ENCODE measurements at places on chromosomes 3 and 15.

- peak; percentile 81 for DNase-seq
Measured at GRCh38 chr3:188974856-188975599, 196.7 kb upstream of the TPRG1 start.

- DNase-seq: no peak
Measured at GRCh38 chr15:31314380-31314779, 12.3 kb upstream of the KLF13 start.

DNA sequence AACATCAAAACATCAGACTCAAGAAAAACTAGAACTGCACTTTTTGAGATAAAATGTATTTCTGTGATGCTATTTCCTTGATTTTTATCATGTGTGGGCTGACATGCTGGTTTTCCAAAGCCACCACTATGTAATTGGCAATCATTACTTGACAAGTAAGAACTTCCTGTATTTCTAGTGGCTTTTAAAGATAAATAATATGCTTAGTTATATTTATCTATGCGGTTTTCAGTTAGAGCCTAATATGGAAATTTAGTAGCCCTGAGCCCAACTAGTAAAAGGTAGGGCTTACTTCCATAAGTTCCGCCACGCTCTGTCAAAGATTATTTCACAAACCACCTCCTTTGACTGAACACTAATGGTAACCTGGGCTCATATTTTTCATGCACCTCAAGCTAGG is 91.6 kb downstream of the PPARG start:
- no peak for DNase-seq

DNA sequence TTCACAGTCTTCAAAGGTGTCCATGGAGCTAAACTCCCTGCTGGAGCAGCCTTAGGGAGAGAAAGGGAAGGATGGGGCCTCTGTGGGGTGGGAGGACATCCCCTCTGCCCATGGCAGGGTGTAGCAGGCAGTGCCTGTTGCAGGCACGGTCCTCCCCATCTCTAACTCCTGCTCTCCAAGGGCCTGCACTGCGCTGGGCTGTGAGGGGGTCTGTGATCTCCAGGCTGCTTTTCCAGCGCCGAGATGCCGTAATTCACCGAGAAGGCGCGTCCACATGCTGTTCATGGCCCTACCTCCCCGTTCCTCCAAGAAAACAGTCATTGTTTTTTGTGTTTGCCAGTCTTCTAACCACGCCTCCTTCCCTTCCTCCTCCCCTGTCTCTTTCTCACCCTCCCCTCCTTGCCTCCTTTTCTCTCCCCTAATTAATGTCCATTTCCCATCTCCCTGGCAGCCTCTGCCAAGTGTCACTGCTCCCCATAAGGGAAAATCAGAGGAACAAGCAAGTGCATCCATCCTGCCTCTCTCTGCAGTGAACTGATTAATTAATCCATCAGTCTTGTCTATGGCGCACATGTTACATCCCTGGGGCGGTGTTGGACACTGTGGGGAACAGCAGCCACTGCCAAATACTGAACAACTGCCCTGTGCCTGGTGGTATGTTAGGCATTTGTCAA is 17.7 kb upstream of the LAMP3 start:
- no peak for DNase-seq

GRCh38 chr3:47586746-47587145 is 8.1 kb upstream of the CSPG5 start:
- no peak for DNase-seq

DNA sequence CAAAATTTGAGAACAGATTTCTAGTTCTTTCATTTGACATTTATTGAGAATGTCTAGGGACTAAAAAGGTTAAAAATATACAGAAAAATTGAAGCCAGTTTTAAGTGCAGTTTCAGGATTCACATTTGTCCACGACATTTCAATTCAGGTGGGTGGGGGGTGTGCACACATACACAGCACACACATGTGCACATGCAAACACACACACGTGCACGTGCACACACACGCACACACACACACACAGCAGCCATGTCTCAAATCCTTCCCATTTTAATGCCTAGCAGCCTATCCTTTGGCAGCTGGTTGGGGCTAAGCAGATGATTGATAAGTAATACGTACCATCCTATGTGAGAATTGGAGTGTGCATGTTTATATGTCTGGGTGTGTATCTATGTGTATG is 238.3 kb upstream of the TRIM42 start:
- DNase-seq: no peak

DNA sequence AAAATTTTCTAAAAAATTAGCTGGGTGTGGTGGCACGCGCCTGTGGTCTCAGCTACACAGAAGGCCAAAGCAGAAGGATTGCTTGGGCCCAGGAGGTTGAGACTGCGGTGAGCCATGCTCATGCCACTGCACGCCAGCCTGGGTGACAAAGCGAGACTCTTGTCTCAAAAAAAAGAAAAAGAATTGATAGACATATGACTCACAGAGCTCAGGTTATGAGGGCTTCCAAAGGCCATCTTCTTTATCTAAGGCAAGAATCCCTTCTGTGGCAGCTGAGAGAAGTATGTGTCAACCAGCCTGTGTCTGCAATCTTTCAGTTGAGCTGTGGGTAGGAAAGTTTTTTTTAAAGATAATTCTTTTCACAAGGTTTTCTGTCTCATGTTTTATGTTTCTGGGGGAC is 53.9 kb downstream of the MRPS25 start:
- DNase-seq: no peak

DNA sequence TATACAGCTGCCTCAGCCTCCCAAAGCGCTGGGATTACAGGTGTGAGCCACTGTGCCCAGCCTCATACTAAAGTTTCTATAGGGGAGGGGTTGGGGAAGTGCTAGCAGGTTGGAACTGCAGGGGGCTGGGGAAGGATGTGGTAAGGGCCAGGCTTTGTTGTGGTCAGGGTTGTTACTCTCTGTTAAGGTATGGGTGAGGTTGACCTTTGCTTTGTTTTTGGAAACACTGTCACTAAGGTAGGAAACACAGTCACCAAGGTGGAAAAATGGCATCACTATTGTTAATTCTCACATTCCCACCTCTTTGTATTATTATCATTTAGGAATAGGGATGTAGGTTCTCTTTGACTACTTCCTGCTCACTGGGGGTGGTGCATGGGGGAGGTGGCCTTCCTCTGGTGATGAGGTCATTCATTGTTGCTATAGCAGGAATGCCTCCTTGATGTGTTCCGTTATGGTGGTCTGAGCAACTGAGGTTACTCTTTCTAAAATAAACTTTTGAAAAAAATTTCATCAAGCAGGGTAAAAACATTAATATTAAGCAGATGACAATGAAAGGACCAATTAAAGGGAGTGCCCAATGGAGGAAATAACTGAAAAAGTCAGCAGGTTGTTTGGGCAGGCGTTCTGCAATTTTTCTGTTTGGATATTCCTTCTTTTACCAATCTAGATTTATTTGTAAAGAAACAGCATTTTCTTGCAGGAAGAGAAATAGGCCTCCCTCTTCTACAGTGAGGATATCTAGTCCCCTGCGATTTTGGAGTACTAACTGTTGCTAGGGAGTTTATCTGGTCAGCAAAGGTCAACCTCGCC is 150.5 kb downstream of the WDR76 start:
- DNase-seq: no peak

GRCh38 chr15:39530480-39531342 is 50.2 kb upstream of the THBS1 start:
- no peak for DNase-seq

DNA sequence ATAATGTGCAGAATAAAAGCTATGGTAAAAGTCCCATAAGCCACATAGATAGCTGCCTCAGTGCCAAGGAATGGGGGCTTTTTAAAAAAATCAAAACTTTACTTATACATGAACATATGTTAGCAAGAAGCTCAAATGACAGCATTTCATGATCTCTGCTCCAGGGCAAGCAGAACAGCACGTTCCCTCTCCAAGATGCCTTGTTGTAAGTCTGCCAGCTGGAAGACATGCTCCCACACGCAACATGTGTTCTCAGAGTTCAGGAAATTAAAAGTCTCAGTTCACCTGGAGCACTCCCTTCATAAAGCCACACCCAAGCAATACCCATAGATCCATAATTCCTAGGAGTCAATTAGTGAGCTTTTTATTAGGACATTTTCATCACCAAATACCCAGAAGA is 52.2 kb downstream of the ABI3BP start:
- no peak for DNase-seq

DNA sequence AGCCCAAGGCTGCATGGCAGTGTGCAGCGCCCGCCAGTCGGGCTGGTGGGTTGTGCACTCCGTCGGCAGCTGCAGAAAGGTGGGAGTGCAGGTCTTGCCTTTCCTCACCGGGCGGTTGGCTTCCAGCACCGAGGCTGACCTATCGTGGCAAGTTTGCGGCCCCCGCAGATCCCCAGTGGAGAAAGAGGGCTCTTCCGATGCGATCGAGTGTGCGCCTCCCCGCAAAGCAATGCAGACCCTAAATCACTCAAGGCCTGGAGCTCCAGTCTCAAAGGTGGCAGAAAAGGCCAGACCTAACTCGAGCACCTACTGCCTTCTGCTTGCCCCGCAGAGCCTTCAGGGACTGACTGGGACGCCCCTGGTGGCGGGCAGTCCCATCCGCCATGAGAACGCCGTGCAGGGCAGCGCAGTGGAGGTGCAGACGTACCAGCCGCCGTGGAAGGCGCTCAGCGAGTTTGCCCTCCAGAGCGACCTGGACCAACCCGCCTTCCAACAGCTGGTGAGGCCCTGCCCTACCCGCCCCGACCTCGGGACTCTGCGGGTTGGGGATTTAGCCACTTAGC is 4.3 kb downstream of the ISL2 start:
- peak; percentile 8 for DNase-seq

DNA sequence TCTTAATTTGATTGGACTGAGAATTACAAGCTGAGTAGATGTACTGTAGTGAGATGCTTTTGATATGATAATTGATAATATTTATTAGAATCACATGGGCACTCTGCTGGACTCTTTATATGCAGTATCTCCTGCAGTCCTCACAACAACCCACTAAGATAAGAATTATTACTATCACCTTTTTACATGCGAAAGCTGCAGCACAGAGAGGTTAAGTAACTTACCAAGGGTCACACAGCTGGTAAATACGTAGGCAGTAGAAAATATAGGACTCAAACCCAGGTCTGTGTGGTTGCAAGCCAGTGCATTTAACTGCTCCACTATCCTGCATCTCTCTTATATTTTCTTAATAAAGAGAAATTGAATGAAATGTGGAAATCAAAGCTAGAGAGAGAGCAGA is 392.8 kb upstream of the RORA start:
- no peak for DNase-seq

DNA sequence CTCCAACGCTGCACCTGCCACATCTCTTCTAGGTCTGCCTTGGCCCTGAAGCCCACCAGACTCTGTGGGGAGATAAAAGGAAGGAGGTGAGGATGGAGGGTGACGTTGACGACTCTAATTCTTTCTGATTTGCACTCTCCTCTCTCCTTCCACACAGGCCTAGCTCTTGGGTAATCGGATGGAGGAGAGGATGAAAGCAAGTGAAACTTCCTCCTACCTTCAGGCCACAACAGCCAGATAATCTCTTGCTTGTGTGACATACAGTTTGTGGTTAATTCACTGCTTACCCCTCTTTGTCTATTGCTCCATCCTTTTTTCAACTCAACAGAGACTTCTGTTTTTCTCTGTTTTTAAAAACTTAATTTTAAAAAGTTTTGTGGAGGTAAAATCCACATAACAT is 208.1 kb downstream of the SV2B start:
- no peak for DNase-seq

DNA sequence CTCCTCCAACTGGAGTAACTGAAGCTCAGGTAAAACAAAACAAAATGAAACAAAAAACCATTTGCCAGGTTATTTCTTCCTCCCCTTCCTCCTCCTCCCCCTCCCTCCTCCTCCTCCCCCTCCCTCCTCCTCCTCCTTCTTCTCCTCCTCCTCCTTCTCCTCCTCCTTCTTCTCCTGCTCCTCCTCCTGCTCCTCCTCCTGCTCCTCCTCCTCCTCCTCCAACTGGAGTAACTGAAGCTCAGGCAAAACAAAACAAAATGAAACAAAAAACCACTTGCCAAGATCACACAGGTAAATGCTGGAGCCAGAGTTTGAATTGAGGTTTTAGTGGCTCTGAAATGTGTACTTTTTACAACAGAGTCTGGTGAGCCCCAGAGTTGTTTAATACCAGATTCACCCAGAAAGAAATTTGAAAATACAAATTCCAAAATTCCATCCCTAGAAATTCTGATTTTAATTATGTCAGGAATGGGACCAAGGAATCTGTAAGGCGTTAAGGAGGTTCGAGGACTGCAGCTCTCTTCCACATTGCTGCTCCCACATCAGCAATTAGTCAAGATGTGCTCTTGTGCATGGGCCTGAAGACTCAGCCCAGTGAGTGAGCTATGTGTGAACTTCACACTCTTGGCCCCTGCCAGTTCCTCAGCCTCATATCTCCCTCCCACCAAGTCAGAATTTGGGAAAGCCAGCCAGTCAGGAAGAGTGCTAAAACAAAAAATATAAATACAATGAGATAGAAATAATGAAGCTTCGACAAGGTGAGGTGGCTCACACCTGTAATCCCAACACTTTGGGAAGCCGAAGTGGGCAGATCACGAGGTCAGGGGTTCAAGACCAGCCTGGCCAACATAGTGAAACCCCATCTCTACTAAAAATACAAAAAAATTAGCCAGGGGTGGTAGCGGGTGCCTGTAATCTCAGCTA is 31.6 kb upstream of the ZNF770 start:
- DNase-seq: no peak

- no peak for DNase-seq
Measured at GRCh38 chr3:64501298-64501906, 186.4 kb downstream of the ADAMTS9 start.

DNA sequence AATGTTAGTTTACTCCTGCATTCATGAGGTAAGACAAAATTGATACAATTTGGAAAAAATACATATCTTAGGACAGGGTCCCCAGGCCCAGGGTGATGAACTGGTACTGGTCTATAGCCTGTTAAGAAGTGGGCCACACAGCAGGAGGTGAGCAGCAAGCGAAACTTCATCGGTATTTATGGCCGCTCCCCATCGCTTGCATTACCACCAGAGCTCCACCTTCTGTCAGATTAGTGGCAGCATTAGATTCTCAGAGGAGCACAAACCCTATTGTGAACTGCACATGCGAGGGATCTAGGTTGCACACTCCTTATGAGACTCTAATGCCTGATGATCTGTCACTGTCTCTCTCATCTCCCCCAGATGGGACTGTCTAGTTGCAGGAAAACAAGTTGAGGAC is 880.6 kb downstream of the MCTP2 start:
- no peak for DNase-seq

DNA sequence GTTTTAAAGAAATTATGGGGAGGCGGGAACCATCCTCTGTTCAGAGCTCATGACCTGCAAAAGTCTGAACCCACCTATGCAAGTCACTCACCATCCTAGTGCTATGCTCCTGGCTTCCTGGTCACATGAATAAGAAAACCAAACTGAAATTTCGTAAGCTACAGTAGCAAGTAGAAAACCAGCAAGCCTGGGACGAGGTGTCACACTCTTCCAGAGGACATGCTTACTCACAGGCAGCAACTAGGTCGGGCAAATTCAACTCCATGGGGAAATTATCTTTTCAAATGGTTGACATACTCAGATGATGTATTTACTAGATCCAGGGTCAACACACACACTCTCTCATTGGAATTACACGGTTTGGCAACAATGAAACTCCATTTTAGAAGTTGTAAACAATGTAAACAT is 31.3 kb downstream of the LDHAL6B start:
- DNase-seq: no peak

- DNase-seq: no peak
Measured at GRCh38 chr3:139521144-139521543, 18.4 kb downstream of the RBP1 start.

- peak; percentile 44 for DNase-seq
Measured at GRCh38 chr3:126704494-126705214, 614 bp downstream of the CHCHD6 start.

GRCh38 chr3:57627976-57628375 is 30.8 kb upstream of the ARF4 start:
- DNase-seq: peak; percentile 48

Measured in NCI-H1105 treated with DMSO at 0.1 percent for 48 hours (cell line).